HFFc6 (cell line): ENCODE measurements at places on chromosomes 12 and 14.

GRCh38 chr12:32501835-32502333 is 102.5 kb downstream of the FGD4 start:
- peak; percentile 14 for DNase-seq

DNA sequence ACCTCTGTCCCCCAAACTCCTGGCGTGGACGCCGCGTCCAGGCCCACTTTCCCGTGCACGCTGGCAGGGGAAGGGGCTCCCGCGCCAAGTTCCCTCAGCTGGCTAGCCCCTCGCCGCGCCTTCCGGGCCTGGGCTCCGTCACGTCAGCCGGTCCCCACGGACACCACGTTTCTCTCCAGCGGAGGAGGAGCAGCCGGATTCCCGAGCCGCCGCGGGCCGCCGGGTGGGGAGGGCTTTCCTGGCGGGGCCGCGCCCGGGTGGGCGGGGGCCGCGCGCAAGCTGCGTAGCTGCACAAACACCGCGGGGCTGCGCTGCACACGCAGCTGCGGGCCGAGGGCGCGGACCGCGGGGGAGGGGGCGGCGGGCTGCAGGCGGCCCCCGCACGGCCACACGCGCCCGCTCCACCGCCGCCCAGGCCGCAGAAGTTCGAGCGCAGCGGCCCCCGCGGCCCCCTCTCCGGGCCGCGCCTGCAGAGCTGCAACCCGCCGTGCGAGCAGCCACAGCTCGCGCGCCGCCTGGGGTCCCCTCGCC is 45.1 kb upstream of the PNMA1 start:
- no peak for DNase-seq

DNA sequence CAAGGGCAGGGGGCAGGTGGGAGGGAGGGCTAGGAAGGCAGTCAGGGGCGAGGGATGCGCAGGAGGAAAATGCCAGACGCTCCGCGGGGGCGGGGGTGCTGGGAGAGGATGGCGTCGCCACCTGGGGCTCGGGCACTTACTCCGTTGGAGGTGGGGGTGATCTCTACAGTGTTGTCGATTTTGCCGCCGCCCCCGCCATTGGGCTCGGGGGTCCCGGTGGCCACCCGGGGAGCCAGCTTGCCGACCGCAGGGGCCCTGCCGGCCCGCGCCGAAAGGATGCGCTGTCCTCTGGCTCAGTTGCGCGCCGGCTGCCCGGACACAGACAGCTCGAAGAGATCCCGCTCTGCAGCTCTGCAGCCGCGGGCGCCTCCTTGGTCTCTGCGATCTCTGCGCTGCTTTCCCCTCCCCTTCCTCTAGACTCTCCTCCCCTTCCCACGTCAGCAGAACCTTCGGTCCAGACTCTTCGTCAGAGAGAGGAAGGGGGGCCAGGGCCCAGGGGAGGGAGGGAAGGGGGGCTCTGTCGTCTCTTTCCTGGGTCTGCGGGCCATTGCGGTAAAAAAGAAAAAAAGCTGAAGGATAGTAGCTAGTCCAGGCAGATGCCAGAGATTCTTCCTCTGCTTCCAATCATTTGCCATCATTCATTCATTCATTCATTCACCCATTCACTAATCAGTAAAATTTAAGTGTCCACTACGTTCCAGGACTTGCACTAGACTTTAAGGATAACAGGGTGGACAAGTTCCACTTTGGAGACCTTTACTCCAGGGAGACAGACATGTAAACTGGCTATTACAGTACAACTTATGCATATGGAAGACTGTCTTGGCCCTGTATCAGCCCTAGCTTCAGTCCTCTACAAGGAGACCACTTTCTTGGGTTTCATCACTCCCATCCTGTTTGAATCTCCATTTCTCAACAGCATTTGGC is at the start of gene SLC22A17:
SLC22A17 (minus strand) TSS at position 382 of the 927 bp plus-strand sequence.
- peak; percentile 75 for DNase-seq

- DNase-seq, result no peak
Measured at GRCh38 chr14:82854131-82854530, 1320.5 kb upstream of the SEL1L start.

GRCh38 chr12:110668480-110669192 is 20.3 kb downstream of the HVCN1 start:
- DNase-seq, result no peak

DNA sequence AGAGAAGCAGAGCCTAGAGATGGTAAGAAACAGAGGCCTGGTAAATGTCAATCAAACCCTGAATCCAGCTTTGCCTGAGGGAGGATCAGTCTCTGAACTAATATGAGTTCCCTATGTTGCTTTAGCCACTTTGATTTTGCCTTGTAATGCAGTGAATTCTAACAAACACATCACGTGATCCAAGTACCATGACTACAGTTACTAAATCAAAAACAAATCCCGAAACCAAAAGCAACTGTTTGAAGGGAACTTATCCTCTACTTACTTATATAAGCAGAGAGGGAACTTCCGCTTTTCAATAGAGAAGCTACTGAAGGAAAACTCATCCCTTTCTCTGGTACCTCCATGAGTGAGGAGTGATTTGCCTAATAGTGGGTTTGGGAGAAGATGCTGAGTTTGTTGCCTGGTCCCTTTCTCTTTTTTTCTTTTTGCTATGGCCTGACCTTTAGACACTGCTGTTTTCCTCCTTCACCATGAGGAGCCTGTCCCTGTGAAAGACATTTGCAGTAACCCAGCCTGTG is 7.7 kb upstream of the PPTC7 start:
- DNase-seq, result no peak

DNA sequence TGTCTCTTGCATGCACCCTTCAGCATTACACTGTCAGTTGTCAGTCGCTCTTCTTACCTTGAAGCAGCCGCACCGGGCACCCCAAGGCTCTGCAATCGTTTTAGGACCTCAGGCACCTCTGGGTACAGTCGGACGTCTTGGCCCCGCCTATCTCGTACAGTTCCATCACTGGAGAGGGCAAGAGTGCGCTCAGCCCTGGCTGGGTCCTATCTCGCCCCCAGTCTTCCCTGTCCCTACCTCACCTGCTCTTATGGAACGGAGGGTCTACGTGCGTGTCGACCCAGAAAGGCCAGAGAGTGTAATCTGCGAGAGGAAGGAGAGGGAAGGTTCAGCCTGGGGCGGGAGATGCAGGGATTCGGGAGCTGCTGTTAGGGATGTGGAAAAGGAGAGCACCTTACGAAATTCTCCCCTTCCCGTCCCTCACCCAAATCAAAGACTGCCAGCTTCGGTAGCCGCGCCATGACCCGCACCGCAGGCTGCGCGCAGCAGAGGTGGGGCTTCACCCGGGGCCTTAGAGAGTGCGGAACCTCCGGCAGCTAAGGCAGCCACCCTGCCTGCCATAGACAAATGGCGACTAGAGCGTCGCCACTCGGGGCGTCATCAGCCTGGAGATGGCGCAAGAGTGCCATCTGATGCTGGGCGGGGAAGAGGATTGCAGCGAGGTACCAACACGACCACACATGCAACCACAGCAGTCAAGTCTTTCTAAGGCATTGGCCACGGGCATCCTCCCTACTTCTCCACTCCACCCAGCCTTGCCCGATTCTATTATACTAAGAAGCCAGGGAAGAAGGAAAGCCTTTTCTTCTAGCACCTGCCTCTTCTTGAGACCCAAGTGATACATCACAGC is at the start of gene MDP1:
MDP1 (minus strand) TSS at position 572 of the 850 bp plus-strand sequence; CDS start at position 461, 111 bp downstream.
- peak; percentile 68 for DNase-seq

- no peak for DNase-seq
Measured at GRCh38 chr12:21788089-21788983, 13.8 kb upstream of the KCNJ8 start.

DNA sequence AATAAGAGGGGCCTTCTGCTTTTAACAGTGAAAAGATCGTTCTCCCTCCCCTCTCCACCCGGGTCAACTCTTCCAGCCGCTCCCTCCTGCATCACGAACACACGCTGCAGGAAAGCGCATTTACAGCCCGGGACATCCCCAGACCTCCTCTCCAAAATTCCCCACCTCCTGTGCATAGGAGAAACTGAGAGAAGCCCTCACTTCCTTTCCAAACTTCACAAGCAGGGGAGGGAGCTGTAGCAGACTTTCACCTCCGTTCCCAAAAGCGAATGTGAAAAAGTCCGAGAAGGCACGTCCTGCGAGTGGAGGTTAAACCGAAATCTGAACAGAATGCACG is 513 bp downstream of the BCAT1 start:
- DNase-seq, result no peak
